ENCODE measurements at places on chromosomes 7 and 10. TPM values are rescaled to one million over a fixed set of nuclear protein-coding genes. Genes with fewer than 3 reads are reported as not detected.

TLX1 gene
- not detected for total RNA-seq

SLC16A12 gene
- total RNA-seq = 2.2 TPM

OPN1SW gene
- not detected for total RNA-seq

NUTM2A gene
- total RNA-seq = 2.7 TPM

CTAGE8 gene
- 0.25 TPM for total RNA-seq

DDX21 gene
- total RNA-seq = 32.2 TPM

SPDYE1 gene
- total RNA-seq = not detected

CNNM1 gene
- total RNA-seq = 3.4 TPM

LEP gene
- total RNA-seq = not detected

FAM25A gene
- not detected for total RNA-seq

GPR26 gene
- total RNA-seq = 4.2 TPM

NKX2-3 gene
- total RNA-seq = under 0.01 TPM

CTNNA3 gene
- total RNA-seq = 1.5 TPM

CYP2C19 gene
- 0.25 TPM for total RNA-seq

GPC2 gene
- total RNA-seq = 44.3 TPM

GPER1 gene
- 0.98 TPM for total RNA-seq

LRRC4 gene
- 13.5 TPM for total RNA-seq

ARHGEF35 gene
- total RNA-seq = 0.49 TPM

MKX gene
- 0.49 TPM for total RNA-seq

HSPA12A gene
- total RNA-seq = 38.8 TPM

NKX1-2 gene
- 0.25 TPM for total RNA-seq

ITIH5 gene
- 14.3 TPM for total RNA-seq

BRI3 gene
- 10.3 TPM for total RNA-seq

ANKRD30A gene
- total RNA-seq = not detected

POLD2 gene
- total RNA-seq = 36.6 TPM

C7orf33 gene
- total RNA-seq = not detected

CRPPA gene
- 4.4 TPM for total RNA-seq

SLC13A1 gene
- total RNA-seq = not detected

RBP3 gene
- not detected for total RNA-seq

FRMPD2 gene
- 4.2 TPM for total RNA-seq

OPN4 gene
- not detected for total RNA-seq

UPK3B gene
- 0.98 TPM for total RNA-seq

FOXP2 gene
- total RNA-seq = 19.2 TPM

FAM149B1 gene
- total RNA-seq = 18.9 TPM

METTL27 gene
- 0.49 TPM for total RNA-seq

PBLD gene
- total RNA-seq = 5.4 TPM

ARMH3 gene
- total RNA-seq = 17.0 TPM

PAX4 gene
- not detected for total RNA-seq

SLC16A9 gene
- 9.8 TPM for total RNA-seq

SVOPL gene
- 0.25 TPM for total RNA-seq

AKR1C2 gene
- 21.9 TPM for total RNA-seq

CHST15 gene
- total RNA-seq = 38.8 TPM

NPSR1 gene
- not detected for total RNA-seq

Data from temporal lobe (tissue), 4 donors.